Adrenal gland (tissue), 19 donors: ENCODE measurements at places on chromosomes 6 and 20. TPM values are rescaled to one million over a fixed set of nuclear protein-coding genes. Genes with fewer than 3 reads are reported as not detected.

DNA sequence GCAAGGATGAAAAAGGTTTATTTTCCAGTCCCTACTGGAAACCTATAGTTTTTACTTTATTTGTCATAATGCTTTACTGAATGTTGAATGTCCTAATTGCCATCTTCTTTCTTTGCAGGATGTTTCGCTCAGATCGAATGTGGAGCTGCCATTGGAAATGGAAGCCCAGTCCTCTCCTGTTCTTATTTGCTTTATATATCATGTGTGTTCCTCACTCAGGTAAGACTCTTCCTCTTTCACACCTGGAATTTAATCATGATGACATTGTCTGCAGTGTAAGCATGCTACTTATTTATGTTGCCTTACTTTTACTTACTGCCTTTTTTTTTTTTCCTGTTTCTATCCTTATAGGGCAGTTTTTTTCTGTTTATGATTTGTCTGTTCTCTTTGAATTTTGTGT lies 7.6 kb downstream of the ADGRG6 start:
- no peaks in the 10 kb centered on the region for H3K27me3 ChIP-seq
- H3K4me1 ChIP-seq = no peaks in the 10 kb centered on the region
- H3K27ac ChIP-seq = no peak overlapping the region
- H3K4me3 ChIP-seq = no peak overlapping the region
- DNase-seq = no peak
- no peaks in the 10 kb centered on the region for H3K36me3 ChIP-seq

GRCh38 chr6:71287038-71287437 lies 1.6 kb upstream of the OGFRL1 start:
- peak overlapping the region; percentile 95 for H3K27ac ChIP-seq
- DNase-seq = peak; percentile 48
- no peaks in the 10 kb centered on the region for H3K36me3 ChIP-seq
- H3K4me3 ChIP-seq = no peak overlapping the region
- H3K4me1 ChIP-seq = peaks cover 26% of the 10 kb centered on the region
- H3K27me3 ChIP-seq = no peaks in the 10 kb centered on the region

GRCh38 chr6:49513153-49513989 lies 13.6 kb downstream of the GLYATL3 start:
- no peak overlapping the region for H3K27ac ChIP-seq
- no peak overlapping the region for H3K4me3 ChIP-seq
- H3K27me3 ChIP-seq = no peaks in the 10 kb centered on the region
- H3K4me1 ChIP-seq = no peaks in the 10 kb centered on the region
- no peaks in the 10 kb centered on the region for H3K36me3 ChIP-seq

DNA sequence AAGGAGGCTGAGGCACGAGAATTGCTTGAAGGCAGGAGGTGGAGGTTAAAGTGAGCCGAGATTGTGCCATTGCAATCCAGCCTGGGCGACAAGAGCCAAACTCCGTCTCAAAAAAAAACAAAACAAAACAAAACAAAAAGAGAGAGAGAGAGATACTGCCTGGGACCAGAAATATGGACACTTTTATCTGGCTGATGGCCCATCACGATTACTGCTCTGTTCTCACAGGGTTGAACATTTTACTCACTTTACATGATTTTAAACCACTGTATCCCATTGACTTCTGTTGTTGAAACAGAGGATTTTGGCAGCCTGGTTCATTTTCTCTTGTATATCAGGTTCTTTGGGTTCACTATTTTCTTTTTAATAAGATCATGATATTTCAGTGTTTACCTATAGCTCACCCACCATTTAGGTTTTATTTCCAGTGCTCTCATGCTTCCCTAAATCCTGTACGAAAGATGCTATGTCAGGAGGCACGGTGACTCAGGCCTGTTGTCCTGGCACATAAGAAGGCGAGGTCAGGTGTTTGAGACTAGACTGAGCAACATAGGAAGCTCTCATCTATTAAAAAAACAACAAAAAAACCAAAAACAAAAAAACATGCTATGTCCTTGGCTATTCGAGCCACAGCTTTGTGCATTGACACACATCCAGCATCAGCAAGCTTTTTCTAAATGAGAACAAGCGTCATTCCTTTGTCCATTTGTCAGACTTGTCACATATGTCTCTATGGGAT lies 34.5 kb upstream of the RREB1 start:
- no peaks in the 10 kb centered on the region for H3K36me3 ChIP-seq
- H3K4me1 ChIP-seq = peaks cover 8% of the 10 kb centered on the region
- H3K4me3 ChIP-seq = no peak overlapping the region
- DNase-seq = no peak

DNA sequence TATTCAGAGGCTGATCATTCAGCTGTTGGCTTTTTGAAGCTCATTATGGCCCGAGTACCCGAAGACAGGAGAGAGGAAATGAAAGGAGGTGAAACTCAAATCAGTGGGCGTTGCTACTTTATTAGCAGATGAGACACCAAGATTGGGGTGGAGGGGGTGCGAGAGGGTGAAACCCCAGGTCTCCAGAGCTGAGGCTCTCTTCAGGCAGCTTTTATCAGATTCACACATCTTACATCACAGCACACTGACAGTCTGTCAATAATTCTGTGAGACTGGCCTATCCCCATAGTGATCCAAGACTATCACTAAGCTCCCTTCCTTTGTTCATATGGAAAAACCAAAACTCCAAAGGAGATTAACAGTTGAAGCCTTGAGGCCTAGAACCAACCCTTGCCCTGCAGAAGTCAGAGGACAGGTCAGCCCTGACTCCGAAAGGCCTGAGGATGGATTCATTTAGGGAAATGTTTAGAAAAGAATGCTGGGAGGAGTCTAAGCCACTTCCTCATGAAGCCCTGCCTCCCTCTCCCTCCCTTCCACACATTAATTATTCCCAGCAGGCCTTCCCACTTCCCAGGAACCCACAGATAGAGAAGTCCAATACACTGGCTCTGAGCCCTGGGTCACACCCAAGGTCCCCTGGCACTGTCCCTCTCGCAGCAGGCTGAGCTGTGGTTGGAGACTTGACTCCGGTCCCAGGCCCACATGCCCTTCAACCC lies 23.2 kb downstream of the TRERF1 start:
- peak; percentile 86 for DNase-seq
- no peaks in the 10 kb centered on the region for H3K27me3 ChIP-seq
- H3K36me3 ChIP-seq = no peaks in the 10 kb centered on the region
- H3K4me3 ChIP-seq = no peak overlapping the region

- H3K27me3 ChIP-seq = no peaks in the 10 kb centered on the region
- no peak for DNase-seq
- H3K4me3 ChIP-seq = no peak overlapping the region
- no peaks in the 10 kb centered on the region for H3K4me1 ChIP-seq
- no peak overlapping the region for H3K27ac ChIP-seq
These were observed 20.7 kb upstream of the EPB41L1 start for GRCh38 chr20:36133821-36134220.

DNA sequence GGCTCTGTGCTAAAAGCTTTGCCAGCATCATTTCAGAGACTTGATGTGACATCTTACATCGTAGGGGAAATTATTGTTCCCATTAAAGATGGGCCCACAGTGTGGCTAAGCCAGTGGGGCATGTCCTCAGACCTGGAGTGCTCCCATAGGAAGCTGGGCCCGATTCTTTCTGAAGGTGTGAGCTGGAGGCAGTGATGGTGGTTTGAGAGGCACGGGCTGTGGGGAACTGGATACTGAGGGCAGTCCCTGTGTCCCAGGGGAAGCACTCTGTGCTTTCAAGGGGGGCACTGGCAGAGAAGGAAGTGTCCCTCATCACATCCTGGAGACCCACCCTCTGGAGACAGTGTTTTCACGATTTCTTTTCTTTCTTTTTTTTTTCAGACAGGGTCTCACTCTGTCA lies 8.6 kb upstream of the FAM110A start:
- H3K27ac ChIP-seq = no peak overlapping the region
- no peak for DNase-seq
- no peaks in the 10 kb centered on the region for H3K4me1 ChIP-seq

DNA sequence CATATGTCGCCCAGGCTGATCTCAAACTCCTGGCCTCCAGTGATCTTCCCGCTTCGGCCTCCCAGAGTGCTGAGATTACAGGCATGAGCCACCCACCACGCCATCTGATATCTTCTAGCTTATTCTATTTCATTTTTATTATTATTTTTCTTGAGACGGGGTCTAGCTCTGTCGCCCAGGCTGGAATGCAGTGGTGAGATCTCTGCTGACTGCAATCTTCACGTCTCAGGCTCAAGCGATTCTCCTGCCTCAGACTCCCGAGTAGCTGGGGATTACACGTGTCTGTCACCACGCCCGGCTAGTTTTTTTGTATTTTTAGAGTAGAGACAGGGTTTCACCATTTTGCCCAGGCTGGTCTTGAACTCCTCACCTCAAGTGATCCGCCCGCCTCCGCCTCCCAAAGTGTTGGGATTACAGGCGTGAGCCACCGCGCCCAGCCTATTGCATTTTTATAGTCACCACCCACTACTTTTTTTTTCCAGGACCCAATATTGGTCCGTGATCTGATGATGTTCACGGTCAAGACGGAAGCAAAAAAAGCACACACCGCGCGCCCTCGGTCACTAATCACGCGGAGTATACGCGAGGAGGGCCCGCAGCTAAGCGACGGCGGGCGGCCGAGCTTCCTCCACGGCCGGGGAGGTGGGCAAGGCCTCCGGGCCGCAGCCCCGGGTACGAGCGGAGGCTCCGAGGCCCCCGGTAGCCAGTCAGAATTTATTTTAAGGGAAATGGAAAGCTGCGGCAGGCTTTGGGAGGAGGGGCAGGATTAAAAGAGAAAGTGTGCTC lies 1.1 kb upstream of the LSM14B start:
- peak overlapping the region; percentile 99 for H3K4me3 ChIP-seq
- DNase-seq = peak; percentile 76
- no peaks in the 10 kb centered on the region for H3K27me3 ChIP-seq
- H3K36me3 ChIP-seq = no peaks in the 10 kb centered on the region
- peaks cover 9% of the 10 kb centered on the region for H3K4me1 ChIP-seq
- peak overlapping the region; percentile 90 for H3K27ac ChIP-seq

- DNase-seq = no peak
- no peaks in the 10 kb centered on the region for H3K4me1 ChIP-seq
- no peak overlapping the region for H3K27ac ChIP-seq
These were observed 41.1 kb downstream of the ROS1 start for GRCh38 chr6:117384659-117385058.

GRCh38 chr20:41951615-41952014 lies 333.4 kb upstream of the CHD6 start:
- no peaks in the 10 kb centered on the region for H3K27me3 ChIP-seq
- H3K36me3 ChIP-seq = no peaks in the 10 kb centered on the region
- H3K4me1 ChIP-seq = no peaks in the 10 kb centered on the region
- no peak overlapping the region for H3K4me3 ChIP-seq

DNA sequence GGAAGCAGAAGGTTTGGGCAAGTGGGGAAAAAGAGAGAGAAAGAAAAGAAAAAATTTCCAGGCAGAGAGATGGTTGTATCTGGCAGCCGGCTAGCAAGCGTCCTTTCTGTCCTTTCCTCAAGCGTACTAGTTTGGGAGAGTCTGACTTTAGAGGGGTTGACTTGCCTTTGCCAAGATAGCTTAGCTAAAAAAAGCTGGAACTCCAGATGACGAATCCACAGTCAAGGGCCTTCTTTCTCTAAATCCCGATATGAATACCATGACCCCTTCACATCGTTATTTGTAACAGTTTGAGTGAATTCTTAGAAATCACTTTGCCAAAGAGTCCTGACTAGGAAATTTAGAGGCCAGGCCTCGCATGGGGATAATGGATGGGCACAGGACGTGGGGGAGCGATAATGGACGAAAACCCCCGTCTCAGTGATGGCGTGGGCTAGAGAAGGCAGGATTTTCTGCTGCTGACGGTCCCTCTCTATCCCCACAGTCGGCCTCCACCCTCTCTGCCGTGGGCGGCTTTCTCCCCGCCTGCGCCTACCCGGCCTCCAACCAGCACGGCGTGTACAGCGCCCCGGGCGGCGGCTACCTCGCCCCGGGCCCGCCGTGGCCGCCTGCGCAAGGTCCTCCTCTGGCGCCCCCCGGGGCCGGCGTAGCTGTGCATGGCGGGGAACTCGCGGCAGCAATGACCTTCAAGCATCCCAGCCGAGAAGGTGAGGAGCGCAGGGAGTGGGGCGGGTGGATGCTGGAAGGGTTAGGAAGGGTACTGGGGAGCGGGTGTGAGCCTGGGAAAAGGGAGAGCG lies 3.5 kb downstream of the PAX1 start:
- no peak overlapping the region for H3K27ac ChIP-seq
- H3K36me3 ChIP-seq = no peaks in the 10 kb centered on the region
- no peak overlapping the region for H3K4me3 ChIP-seq
- peaks cover 75% of the 10 kb centered on the region for H3K27me3 ChIP-seq
- no peak for DNase-seq
- H3K4me1 ChIP-seq = no peaks in the 10 kb centered on the region

Gene CST2
- total RNA-seq = not detected

Gene MYMX
- not detected for total RNA-seq
